ENCODE measurements at places on chromosomes 4 and X. TPM values are rescaled to one million over a fixed set of nuclear protein-coding genes. Genes with fewer than 3 reads are reported as not detected.
A peak's percentile ranks its signal among the peaks of the same experiment; 100 is the strongest.

DNA sequence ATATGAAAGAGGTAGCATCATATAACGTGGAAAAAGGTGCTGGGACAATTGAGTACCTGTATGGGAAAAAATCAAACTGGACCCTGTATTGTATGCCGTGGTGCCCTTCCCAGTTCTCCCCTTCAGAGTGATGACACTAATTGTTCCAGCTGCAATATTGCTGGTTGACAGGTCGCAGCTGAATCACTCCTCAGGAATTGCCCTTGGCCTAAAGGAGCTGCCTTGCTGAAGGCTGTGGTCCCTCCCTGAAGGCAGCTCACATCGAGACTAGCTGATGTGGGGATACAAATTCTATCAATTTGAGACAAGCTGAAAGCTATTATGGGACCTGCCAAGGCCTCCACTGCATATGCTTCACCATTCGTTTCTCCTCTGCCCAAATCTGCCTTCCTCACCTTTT is 39.3 kb upstream of the CXCL8 start:
- no peak overlapping the region for H3K4me3 ChIP-seq
- no peak overlapping the region for H3K27ac ChIP-seq
- DNase-seq = no peak
- H3K4me1 ChIP-seq = no peaks in the 10 kb centered on the region

GRCh38 chr4:125368671-125369081 is 53.9 kb downstream of the FAT4 start:
- H3K27ac ChIP-seq = peak overlapping the region; percentile 45
- H3K4me3 ChIP-seq = peak overlapping the region; percentile 49
- H3K4me1 ChIP-seq = peaks cover 17% of the 10 kb centered on the region

DNA sequence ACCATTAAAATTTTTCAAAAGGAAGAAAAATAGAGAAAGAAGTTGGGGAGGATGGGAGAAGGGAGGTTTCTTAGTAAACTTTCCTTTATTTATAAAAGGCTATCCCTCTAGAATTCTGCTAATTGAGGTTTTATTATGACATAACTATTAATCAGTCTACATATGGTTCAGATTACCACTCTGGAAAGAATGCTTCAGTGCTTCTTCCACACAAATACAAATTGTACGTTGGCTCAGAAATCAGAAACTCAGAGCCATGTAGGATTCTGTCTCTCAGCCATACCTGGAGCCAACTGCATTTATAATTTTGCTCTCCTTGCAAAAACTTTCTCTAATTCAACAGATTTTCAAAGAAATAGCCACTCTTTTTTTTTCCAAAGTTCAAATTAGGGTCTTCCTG is 37.1 kb downstream of the SRPX start:
- H3K27ac ChIP-seq = no peak overlapping the region
- no peaks in the 10 kb centered on the region for H3K27me3 ChIP-seq
- H3K4me3 ChIP-seq = no peak overlapping the region
- no peak for DNase-seq
- H3K4me1 ChIP-seq = no peaks in the 10 kb centered on the region

- no peak overlapping the region for H3K4me3 ChIP-seq
- DNase-seq = no peak
- H3K27me3 ChIP-seq = no peaks in the 10 kb centered on the region
- no peaks in the 10 kb centered on the region for H3K36me3 ChIP-seq
These were observed 7.5 kb upstream of the CXCL6 start for GRCh38 chr4:73828956-73829355.

GRCh38 chr4:151792995-151793394 is 32.2 kb upstream of the GATB start:
- no peaks in the 10 kb centered on the region for H3K27me3 ChIP-seq
- H3K4me1 ChIP-seq = peaks cover 24% of the 10 kb centered on the region
- no peaks in the 10 kb centered on the region for H3K36me3 ChIP-seq
- DNase-seq = no peak
- no peak overlapping the region for H3K27ac ChIP-seq

DNA sequence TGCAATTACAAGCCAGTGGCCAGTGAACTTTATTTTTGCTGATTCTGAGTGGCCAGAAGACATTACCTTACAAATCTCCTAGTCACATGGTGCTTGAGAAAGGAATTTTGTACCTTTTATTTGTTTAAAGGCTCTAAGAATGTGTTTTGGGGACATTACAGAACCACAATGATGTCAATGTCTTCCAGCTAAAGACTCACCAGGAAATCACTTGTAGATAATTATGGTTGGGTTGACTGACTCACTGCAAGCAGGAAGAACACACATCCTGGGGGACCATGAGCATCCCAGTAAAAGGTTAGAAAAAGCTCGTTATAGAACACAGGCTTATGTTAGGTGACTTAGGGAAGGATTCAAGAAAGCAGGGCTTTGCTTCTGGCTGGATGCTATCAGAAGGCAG is 119.4 kb upstream of the FAM9B start:
- no peak overlapping the region for H3K27ac ChIP-seq
- DNase-seq = no peak
- no peaks in the 10 kb centered on the region for H3K27me3 ChIP-seq
- H3K36me3 ChIP-seq = no peaks in the 10 kb centered on the region

GRCh38 chr4:107034996-107035818 is 906 bp downstream of the DKK2 start:
- DNase-seq = no peak
- H3K4me1 ChIP-seq = peaks cover 12% of the 10 kb centered on the region
- H3K36me3 ChIP-seq = no peaks in the 10 kb centered on the region
- no peak overlapping the region for H3K27ac ChIP-seq
- H3K4me3 ChIP-seq = peak overlapping the region; percentile 30
- H3K27me3 ChIP-seq = peaks cover 70% of the 10 kb centered on the region

- H3K4me3 ChIP-seq = no peak overlapping the region
- no peak overlapping the region for H3K27ac ChIP-seq
- no peak for DNase-seq
- no peaks in the 10 kb centered on the region for H3K4me1 ChIP-seq
- no peaks in the 10 kb centered on the region for H3K27me3 ChIP-seq
- no peaks in the 10 kb centered on the region for H3K36me3 ChIP-seq
These were observed 648.7 kb downstream of the GRID2 start for GRCh38 chr4:92952426-92952825.

- H3K36me3 ChIP-seq = no peaks in the 10 kb centered on the region
- no peaks in the 10 kb centered on the region for H3K4me1 ChIP-seq
- DNase-seq = no peak
These were observed 230.4 kb downstream of the EDA2R start for GRCh38 chrX:66408507-66408906.

Gene TIGD4
- total RNA-seq = 0.23 TPM

Gene MAGEA10
- total RNA-seq = not detected

Gene BEND2
- not detected for total RNA-seq

Gene OTUD4
- 25.1 TPM for total RNA-seq

Data from heart right ventricle (tissue), 16 donors.